ENCODE measurements at places on chromosomes 4 and X. TPM values are rescaled to one million over a fixed set of nuclear protein-coding genes. Genes with fewer than 3 reads are reported as not detected.

Gene HTN3
- total RNA-seq: not detected

Gene ITM2A
- total RNA-seq: 84.7 TPM

Gene SLC9A7
- total RNA-seq: 81.0 TPM

Gene MAGEA6
- not detected for total RNA-seq

Gene MAML3
- total RNA-seq: 7.4 TPM

Gene PRRG1
- 15.2 TPM for total RNA-seq

Gene SYTL5
- total RNA-seq: 10.1 TPM

Gene RPS6KA6
- total RNA-seq: 27.2 TPM

Gene CYBB
- total RNA-seq: 19.6 TPM

Gene MAPK10
- 217 TPM for total RNA-seq

Gene SERPINA7
- total RNA-seq: not detected

Gene KLHL34
- 0.23 TPM for total RNA-seq

Gene IL21
- total RNA-seq: not detected

Gene PDZD4
- total RNA-seq: 125 TPM

Gene GAGE10
- total RNA-seq: not detected

Gene LGI2
- total RNA-seq: 12.5 TPM

Gene BRS3
- total RNA-seq: 2.5 TPM

Gene MAGEB10
- not detected for total RNA-seq

Gene GCNA
- 2.8 TPM for total RNA-seq

Gene IQCM
- not detected for total RNA-seq

Gene NXF2
- total RNA-seq: 0.23 TPM

Gene FAM9B
- total RNA-seq: not detected

Gene SSX4
- not detected for total RNA-seq

Gene FAM9C
- total RNA-seq: under 0.01 TPM

Gene YY2
- total RNA-seq: 1.4 TPM

Gene ENPEP
- total RNA-seq: 3.0 TPM

Gene MAGEA11
- not detected for total RNA-seq

Gene NKX3-2
- total RNA-seq: not detected

Gene TEX11
- not detected for total RNA-seq

Gene VGLL1
- not detected for total RNA-seq

Gene MAGEA2
- not detected for total RNA-seq

Gene HSFX1
- 2.3 TPM for total RNA-seq

Gene SLC4A4
- 61.1 TPM for total RNA-seq

Gene DDIT4L
- 3.7 TPM for total RNA-seq

Gene ZFP42
- total RNA-seq: 1.4 TPM

Gene GRPR
- 1.4 TPM for total RNA-seq

Gene BOD1L1
- 58.8 TPM for total RNA-seq

Gene TENT5D
- total RNA-seq: not detected

Gene IBSP
- total RNA-seq: not detected

Gene DUX4
- not detected for total RNA-seq

Gene MAGEA10
- not detected for total RNA-seq

Gene SPANXD
- not detected for total RNA-seq

Gene CENPVL3
- total RNA-seq: 10.4 TPM

Gene MAGEA8
- total RNA-seq: not detected

Gene HSFX2
- 1.4 TPM for total RNA-seq

Gene DGKQ
- total RNA-seq: 10.4 TPM

Gene GC
- not detected for total RNA-seq

Gene GAGE12J
- not detected for total RNA-seq

Gene TEX13C
- not detected for total RNA-seq

Gene GUCY1B1
- 115 TPM for total RNA-seq

Gene DCAF4L1
- 0.23 TPM for total RNA-seq

Gene TLR10
- total RNA-seq: 4.2 TPM

Gene KCTD8
- total RNA-seq: 9.5 TPM

Gene SHROOM2
- 38.8 TPM for total RNA-seq

Measured in diencephalon (tissue), 1 donor.